Occipital lobe (tissue), 3 donors: ENCODE measurements at places on chromosomes 2 and 18. TPM values are rescaled to one million over a fixed set of nuclear protein-coding genes. Genes with fewer than 3 reads are reported as not detected.

The POTEF gene
- total RNA-seq, result not detected

The XIRP2 gene
- 0.78 TPM for total RNA-seq

The MALL gene
- 0.94 TPM for total RNA-seq

The POTEC gene
- total RNA-seq, result not detected

The MREG gene
- 2.5 TPM for total RNA-seq

The ARHGAP25 gene
- 2.0 TPM for total RNA-seq

The NYAP2 gene
- total RNA-seq, result 7.8 TPM

The GALNT1 gene
- 87.8 TPM for total RNA-seq

The STPG4 gene
- 0.78 TPM for total RNA-seq

The RGPD4 gene
- total RNA-seq, result not detected

The LPIN2 gene
- total RNA-seq, result 39.9 TPM

The SIGLEC15 gene
- total RNA-seq, result not detected

The CTAGE1 gene
- total RNA-seq, result not detected

The MATN3 gene
- total RNA-seq, result 1.1 TPM

The PAX3 gene
- total RNA-seq, result 0.31 TPM

The AQP12A gene
- total RNA-seq, result not detected

The COLEC12 gene
- total RNA-seq, result 15.4 TPM

The AKAIN1 gene
- total RNA-seq, result 3.6 TPM
